Activated CD8-positive, alpha-beta memory T cell treated with anti-CD3 and anti-CD28 coated beads for 1 hour (primary cell): ENCODE measurements at places on chromosomes 12 and 14.

- DNase-seq: no peak
These were observed 5.2 kb downstream of the NDUFA12 start for GRCh38 chr12:94998326-94998725.

DNA sequence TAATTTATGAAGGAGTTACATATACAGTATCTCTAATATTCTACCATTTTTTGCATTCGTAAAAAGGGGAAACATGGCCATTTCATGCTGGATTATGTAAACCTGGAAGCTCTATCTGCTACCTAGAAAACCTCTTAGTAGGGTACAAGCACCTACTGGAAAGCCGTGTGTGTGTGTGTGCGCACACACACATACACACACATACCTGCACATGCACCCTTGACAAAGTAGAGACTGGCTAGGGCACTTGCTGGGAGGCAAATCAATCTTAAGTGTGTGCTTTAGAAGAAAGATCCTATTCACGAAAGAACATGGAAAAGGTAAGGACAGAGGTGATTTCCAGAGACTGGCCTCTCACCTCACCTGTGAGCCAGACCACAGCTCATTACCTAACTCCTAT is 190.8 kb downstream of the SLC5A8 start:
- no peak for DNase-seq

DNA sequence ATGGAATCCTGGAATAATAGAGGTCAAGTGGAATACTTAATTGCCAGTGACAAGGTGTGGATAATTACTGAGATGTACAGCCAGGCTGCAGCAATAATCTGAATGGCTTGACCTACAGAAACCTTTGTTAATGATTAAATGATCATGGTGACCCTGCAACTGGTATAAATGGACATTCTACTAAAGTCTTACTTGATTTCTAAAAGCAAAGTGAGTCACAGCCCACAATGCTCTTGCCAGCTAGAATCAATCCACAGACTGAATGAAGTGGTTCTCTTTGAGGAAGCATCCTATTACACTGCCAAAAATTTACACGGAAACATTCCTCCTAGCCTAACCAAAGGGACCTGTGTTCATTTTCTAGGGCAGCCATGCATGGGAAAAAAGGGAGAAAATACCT is 518.5 kb downstream of the SOX5 start:
- no peak for DNase-seq

DNA sequence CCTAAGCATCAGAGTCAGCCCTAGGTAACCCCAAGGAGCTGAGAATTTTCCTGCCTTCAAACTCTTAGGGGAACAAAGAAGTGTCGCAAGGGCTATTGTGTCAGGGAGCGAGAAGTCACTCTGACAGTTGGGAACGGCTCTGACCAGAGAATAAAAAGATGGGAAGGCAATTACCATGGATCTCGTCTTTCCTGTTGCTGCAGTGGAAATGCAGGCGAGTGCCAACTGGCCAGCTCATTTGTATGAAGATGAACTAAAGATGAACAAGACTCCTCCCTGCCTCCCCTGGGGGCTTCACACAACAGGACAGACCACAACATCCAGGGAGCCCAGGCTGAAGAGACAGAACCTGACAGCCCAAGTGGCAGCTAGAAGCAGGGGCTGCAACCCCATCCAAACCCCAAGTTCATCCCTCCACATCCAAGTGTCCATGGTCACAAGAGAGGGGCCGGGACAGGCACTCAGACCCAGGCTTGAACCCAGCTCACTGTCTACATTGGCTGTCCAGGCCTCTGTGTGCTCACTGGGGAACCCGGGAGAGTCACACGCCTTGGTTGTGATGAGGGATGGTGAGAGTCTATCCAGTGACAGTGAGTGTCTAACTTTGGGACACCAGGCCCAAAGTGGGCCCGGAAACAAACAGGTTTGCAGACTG is 322.4 kb downstream of the BCL11B start:
- DNase-seq: no peak

DNA sequence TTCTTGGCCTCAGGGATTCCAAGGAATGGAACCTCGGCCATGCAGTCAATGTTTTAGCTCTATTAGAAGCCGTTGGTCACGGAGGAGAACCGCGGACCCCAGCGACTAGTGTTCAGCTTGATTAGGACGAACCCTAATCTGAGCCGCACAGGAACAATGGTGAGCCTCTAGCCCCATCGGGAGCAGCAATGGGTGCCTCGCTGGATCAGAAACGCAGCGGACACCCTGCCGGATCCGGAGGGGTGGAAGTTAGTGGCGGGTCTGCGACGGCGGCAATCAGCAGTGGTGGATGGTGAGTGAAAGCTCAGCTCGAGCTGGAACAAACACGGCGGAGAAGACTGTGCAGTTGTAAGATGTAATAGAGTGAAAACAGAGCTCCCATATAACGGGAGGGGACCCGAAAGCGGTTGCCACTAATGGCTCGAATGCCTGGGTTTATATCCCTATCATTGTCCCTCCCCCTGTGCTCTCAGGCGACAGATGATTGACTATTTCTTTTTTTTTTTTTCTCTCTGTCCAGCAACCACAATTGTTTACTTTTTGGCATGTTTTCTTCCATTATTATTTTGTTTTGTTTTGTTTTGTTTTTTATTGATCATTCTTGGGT is 127.7 kb downstream of the ZNF664 start:
- DNase-seq: no peak

DNA sequence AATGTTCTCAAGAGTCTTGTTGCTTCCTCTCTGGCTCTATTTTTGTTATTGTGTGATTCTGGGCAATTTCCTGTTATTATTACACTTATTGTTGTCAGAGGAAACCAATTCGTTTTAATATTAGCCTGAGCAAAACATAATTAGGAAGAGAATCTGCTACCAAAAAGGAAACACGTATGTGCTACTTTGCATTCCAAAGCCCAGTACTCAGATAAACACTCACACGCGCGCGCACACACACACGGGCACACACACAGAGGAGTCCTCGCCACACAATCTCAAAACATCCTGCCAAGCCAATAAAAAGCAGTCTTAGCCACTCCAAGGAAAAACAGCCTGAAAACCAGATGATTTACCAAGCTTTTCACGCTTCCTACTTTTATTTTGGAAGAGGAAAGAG is 400.7 kb downstream of the NUAK1 start:
- DNase-seq: no peak

- no peak for DNase-seq
These were observed 27.5 kb upstream of the CDKN3 start for GRCh38 chr14:54369343-54369742.

- DNase-seq: no peak
These were observed 174.4 kb downstream of the MON2 start for GRCh38 chr12:62640910-62641448.

- DNase-seq: no peak
These were observed 53.1 kb upstream of the GNG2 start for GRCh38 chr14:51807356-51807755.

DNA sequence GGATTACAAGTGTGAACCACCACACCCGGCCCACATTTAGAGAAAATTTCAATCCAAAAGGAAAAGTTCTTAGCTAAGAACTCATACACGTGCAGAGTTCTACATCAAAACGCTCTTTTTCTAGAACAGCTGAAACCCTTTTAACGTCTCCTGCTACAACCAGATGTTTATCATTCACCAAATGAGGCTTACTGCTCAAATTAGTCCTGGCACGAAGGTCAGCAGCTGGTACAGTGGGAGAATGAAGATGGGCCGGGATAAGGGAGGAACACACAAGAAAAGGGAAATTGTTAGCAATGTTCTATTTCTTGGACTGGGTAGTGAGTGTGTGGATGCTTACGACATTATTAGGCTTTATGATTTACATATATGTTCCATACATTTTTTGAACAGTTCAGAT is 37.2 kb downstream of the PRKAB1 start:
- no peak for DNase-seq

DNA sequence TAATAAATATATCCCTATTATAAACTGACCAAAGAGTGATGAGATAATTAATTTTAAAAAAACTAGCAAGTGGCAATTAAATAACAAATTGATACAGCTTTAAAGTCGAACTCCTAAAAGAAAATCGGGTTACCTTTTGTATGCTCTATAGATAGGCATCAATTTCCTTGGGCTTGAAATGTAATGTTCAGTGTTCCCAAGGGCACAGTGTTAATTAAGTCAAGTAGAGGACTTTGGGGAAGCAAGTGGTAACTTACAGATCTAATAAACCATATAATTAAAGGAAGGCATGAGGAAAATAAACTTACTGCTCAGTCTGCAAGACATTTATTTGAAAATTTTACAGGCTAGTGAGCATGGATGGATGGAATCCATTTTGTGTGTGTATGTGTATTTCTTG is 220.9 kb downstream of the FSCB start:
- DNase-seq: no peak

DNA sequence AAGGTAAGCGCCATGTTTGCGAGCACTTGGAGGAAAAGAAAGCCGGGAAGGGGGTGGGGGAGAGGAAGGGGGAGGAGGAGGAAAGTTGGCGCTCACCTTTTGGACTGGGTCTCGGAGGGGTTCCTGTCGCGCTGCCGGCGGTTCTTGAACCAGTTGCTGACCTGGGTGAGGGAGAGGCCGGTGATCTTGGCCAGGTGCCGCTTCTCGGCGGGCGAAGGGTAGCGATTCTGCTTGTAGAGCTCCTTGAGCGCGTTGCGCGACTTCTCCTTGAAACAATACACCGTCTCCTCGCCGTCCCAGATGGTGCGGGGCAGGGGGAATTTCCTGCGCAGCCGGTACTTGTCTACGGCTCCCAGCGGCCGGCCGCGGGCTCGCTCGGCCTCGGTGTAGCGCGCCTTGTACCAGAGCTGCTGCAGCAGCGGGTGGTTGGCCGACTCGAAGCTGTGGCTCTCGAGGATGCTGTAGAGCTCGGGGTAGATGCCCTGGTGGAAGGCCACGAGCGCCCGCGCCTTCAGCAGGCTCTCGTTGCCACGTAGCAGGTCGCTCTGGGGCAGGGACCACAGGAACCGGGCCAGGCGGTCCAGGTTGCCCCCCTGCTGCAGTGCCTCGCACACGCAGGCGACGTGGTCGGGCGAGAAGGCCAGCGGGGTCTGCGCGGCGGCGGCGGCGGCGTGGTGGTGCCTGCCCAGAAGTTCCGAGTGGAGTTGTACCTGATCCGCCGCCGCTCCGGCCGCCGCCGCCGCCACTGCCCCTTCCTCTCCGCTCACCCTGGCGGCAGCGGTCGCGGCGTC is 840 bp downstream of the SIX4 start:
- no peak for DNase-seq

GRCh38 chr14:69398053-69398817 is at the start of the genes ERH and SLC39A9:
Gene ERH, minus strand, starts transcription at chr14:69398299. Its CDS starts 66 bp downstream, at chr14:69398233.
Gene SLC39A9, plus strand, starts transcription at chr14:69398692. Its CDS starts 678 bp downstream, at chr14:69399370.
- DNase-seq: peak; percentile 86

DNA sequence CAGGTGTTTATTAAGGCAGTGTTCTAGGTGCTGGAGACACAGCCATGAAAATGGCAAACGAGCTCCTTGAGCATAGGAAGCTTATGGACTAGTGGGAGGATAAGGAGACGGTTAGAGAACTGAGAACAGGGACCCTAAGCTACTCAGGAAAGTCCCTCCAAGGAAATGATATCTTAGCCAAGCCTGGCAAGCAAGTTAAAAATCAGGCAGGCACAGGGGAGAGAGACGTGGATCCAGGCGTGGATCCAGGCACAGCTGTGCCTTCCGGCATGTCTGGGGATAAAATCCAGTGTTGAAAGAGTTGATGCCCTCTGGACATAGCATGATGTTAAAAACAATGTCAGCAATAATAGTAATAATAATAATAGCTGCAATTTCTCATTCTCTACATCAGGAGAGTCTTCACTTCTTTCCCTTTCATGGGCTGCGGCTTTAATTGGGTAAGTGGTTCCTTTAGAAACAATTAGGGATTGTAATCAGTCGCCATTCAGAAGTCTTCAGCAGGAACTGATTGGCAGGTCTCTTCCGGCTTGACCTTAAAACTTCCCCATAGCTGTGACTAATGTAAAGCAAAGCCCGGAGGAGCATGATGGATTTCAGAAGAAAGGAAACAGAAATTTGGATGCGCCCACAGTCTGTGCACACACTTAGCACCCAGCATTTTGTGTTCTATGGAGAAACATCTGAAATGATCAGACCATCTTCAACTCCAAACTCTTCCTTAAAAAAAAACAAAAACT is 230.2 kb downstream of the SLC41A2 start:
- no peak for DNase-seq

DNA sequence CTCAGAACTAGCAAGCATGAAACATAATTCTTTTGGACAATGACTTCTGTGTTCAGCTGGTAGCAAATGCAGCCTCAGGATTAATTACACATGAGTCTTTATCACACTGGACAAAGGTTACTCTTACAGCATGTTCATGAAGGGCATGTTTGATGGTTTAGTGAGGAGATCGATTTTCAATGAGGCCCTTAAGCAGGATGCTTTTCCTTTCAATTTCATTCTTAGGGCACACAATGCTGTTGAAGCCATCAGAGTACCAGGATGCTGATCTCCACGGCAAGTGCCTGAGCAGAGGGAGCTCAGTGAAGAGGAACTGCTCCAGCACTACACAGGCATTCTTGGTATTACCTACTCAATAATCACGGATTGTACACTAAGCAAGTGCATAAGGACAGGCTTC is 542.0 kb downstream of the SNAPC1 start:
- DNase-seq: no peak

- no peak for DNase-seq
These were observed 4.6 kb downstream of the BTG1 start for GRCh38 chr12:92140896-92141536.

GRCh38 chr14:79602045-79602444 is 609.3 kb downstream of the DIO2 start:
- DNase-seq: no peak

GRCh38 chr14:104424406-104425072 is 155.0 kb upstream of the C14orf180 start:
- no peak for DNase-seq

GRCh38 chr12:106074361-106074705 is 64.4 kb downstream of the NUAK1 start:
- no peak for DNase-seq

GRCh38 chr12:57846285-57846576 is 298 bp downstream of the CTDSP2 start:
- no peak for DNase-seq

DNA sequence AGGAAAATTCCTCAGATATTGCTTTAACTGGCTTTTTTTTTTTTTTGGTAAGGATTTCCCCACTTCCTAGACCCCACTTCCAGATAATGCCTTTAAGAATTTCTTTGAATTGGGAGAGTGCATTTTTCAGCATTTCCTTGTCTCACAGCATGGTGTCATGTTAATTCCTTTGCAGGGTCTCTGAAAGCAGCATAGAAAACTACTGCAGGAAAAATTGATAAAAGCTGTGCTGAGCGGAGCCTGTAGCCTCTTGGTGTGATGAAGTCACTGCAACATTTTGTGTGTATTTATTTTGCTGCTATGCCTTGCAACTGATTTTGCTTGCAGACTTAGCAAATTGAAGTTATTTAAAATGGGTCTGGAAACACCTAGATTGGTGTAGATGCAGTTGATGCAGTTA is 2.7 kb downstream of the ANO4 start:
- no peak for DNase-seq

DNA sequence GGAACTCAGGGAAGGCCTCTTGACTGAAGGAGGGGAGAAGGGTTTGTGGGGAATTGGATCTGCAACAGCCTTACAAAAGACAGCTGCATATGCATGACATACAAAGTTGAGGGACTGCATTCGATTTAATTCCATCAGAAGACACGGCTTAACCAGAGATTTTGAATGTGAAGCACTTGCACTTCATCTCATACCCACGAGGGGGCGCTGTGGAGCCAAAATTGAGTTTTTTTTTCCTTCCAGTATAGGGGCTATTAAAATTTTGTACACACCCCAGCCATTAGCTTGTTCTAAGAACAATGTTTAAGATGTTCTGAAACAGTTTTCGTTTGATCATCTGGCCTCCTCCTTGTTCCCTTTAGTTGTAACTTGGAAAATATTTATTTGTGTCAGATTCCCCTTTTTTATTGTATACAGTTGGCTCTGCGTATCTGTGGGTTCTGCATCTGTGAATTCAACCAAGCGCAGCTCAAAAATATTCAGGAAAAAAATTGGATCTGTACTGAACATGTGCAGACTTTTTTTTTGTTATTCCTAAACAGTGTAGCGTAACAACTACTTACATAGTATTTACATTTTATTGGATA is 1.6 kb downstream of the SUDS3 start:
- peak; percentile 63 for DNase-seq
